T-helper 17 cell (primary cell): ENCODE measurements at places on chromosomes 13 and 19. TPM values are rescaled to one million over a fixed set of nuclear protein-coding genes. Genes with fewer than 3 reads are reported as not detected.
A peak's percentile ranks its signal among the peaks of the same experiment; 100 is the strongest.

DNA sequence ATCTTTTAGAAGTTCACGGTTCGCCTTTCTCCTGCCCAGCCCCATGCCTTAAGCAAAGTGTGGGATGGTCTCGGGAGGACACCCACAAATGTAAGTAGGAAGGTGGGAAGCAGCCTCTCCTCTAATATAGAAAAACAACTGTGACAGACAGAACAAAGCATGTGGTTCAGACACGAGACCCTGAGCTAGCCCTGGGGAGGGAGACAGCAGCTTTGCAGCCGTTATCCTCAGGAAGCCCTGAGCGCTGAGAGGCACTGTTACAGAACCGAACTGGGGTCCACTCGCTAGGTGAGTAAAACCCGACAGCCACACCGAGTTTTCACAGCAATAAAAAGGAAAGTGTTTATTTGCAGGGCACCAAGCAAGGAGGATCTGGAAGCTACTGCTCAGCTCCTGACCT lies 210.6 kb downstream of the UQCRFS1 start:
- H3K4me3 ChIP-seq, result no peak overlapping the region
- no peak for DNase-seq
- no peak overlapping the region for H3K27ac ChIP-seq
- H3K36me3 ChIP-seq, result no peaks in the 10 kb centered on the region
- H3K4me1 ChIP-seq, result no peaks in the 10 kb centered on the region

DNA sequence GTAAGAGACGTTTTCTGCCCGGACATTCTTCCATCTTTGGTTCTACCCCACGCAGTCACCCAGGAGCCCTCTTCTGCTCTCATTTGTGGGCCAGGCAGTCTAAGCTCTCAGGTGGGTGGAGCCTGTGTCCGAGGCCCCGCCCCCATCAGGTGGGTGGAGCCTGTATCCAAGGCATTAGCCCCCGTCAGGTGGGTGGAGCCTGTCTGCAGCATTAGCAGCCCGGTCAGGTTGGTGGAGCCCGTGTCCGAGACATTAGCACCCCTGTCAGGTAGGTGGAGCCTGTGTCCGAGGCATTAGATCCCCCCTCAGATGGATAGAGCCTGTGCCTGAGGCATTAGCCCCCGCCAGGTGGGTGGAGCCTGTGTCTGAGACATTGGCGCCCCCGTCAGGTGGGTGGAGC lies 45.5 kb upstream of the C13orf46 start:
- no peaks in the 10 kb centered on the region for H3K27me3 ChIP-seq
- H3K4me1 ChIP-seq, result peaks cover 6% of the 10 kb centered on the region
- peak; percentile 44 for DNase-seq
- H3K27ac ChIP-seq, result no peak overlapping the region
- no peak overlapping the region for H3K4me3 ChIP-seq

GRCh38 chr13:44019651-44020050 lies 139.9 kb downstream of the LACC1 start:
- no peak overlapping the region for H3K27ac ChIP-seq
- H3K36me3 ChIP-seq, result peaks cover 3% of the 10 kb centered on the region
- DNase-seq, result no peak
- H3K27me3 ChIP-seq, result peaks cover 15% of the 10 kb centered on the region
- H3K4me3 ChIP-seq, result no peak overlapping the region

- peaks cover 2% of the 10 kb centered on the region for H3K4me1 ChIP-seq
- H3K27ac ChIP-seq, result no peak overlapping the region
- peaks cover 14% of the 10 kb centered on the region for H3K27me3 ChIP-seq
- no peak for DNase-seq
These were observed 160.6 kb downstream of the URI1 start for GRCh38 chr19:30102666-30103065.

Gene CRB3
- total RNA-seq, result 1.5 TPM

DNA sequence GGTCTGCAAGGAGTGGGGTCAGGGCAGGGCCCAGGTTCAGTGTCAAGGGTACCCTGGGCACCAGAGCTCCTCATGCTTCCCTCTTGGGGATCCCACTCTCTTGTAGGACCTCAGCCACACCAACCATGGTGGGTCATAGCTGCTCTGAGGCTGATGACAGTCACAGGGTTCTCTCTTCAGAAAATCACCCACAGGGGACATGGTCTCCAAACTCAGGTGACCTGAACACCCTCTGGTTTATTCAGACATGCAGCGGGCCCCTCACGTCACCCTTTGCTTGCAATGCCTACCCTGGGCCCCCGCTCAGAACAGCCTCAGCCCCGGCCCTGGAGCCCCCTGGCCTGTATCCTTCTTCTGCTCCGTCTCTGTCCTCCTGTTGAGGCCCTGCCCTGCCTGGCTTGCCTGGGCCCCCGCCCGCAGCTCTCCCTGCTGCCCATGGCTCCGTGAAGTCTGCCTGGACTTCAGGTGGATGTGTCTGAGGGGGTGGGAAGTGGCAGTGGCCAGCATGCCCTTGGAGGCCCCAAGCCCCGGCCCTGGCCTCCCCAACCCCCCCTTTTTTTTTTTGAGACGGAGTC lies 20.4 kb downstream of the CHERP start:
- H3K4me1 ChIP-seq, result peaks cover 4% of the 10 kb centered on the region
- H3K4me3 ChIP-seq, result no peak overlapping the region
- H3K27me3 ChIP-seq, result no peaks in the 10 kb centered on the region

Gene GAPDHS
- not detected for total RNA-seq

- no peak overlapping the region for H3K4me3 ChIP-seq
- no peak for DNase-seq
- H3K27me3 ChIP-seq, result no peaks in the 10 kb centered on the region
- H3K4me1 ChIP-seq, result peaks cover 3% of the 10 kb centered on the region
- no peak overlapping the region for H3K27ac ChIP-seq
- H3K36me3 ChIP-seq, result no peaks in the 10 kb centered on the region
These were observed 224.1 kb downstream of the FGF9 start for GRCh38 chr13:21894703-21895699.

- peak; percentile 57 for DNase-seq
- H3K4me3 ChIP-seq, result peak overlapping the region; percentile 97
- H3K27me3 ChIP-seq, result no peaks in the 10 kb centered on the region
- peaks cover 14% of the 10 kb centered on the region for H3K4me1 ChIP-seq
- H3K27ac ChIP-seq, result peak overlapping the region; percentile 93
These were observed 572 bp upstream of the FKBP8 start for GRCh38 chr19:18543814-18544475.

DNA sequence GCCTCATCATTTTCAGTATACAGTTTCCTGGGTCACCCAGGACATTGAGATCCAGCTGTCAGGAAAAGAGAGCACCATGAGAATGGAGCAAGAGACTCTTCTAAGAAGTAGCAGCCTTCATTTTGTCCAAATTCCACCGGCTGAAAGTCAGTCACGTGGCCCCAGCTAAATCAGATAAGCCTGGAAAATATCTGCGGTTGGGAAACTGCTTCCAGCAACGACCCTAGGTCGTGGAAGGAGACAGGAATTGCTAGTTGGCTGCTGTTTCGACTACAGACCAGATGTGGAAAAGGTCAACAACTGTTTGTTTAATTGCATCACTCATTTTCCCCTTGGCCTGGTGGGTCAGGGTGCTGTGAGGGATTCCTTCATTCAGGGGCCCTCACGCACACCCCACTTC lies 107.0 kb downstream of the ZNF536 start:
- no peak for DNase-seq
- peaks cover 6% of the 10 kb centered on the region for H3K27me3 ChIP-seq
- H3K27ac ChIP-seq, result no peak overlapping the region
- H3K4me3 ChIP-seq, result no peak overlapping the region

GRCh38 chr13:114015969-114016295 lies 42.1 kb upstream of the C13orf46 start:
- H3K27me3 ChIP-seq, result no peaks in the 10 kb centered on the region
- H3K36me3 ChIP-seq, result peaks cover 1% of the 10 kb centered on the region
- no peak overlapping the region for H3K27ac ChIP-seq
- H3K4me1 ChIP-seq, result peaks cover 7% of the 10 kb centered on the region

DNA sequence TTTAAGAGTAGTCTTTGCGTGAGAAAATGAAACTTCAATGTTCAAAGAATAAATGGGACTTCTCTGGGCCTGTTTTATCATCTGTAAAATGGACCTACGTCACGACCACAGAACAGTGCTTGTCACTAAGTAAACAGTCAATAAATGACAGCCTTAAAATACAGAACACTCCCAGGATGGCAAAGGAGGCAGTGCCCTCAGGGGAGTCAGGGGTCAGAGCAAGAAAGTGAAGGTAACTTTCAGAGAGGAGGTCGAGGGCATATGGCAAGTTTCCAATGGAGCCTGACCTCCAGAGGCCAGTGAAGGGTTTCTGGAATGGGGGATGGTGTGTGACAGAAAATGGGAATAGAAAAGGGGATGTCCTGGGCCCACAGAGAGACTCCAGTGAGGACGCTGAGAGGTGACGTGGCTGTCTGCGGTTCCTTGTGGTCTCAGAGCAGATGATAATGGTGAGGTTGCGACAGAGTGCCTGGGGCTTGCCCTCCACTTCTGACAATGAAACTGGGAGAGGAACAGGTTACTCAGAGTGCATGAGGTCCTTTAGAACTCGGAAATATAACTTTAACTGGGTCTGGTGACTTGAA lies 91.8 kb downstream of the UBL3 start:
- peak; percentile 15 for DNase-seq
- peak overlapping the region; percentile 71 for H3K27ac ChIP-seq
- no peaks in the 10 kb centered on the region for H3K27me3 ChIP-seq
- H3K4me1 ChIP-seq, result peaks cover 13% of the 10 kb centered on the region
- H3K4me3 ChIP-seq, result peak overlapping the region; percentile 64

DNA sequence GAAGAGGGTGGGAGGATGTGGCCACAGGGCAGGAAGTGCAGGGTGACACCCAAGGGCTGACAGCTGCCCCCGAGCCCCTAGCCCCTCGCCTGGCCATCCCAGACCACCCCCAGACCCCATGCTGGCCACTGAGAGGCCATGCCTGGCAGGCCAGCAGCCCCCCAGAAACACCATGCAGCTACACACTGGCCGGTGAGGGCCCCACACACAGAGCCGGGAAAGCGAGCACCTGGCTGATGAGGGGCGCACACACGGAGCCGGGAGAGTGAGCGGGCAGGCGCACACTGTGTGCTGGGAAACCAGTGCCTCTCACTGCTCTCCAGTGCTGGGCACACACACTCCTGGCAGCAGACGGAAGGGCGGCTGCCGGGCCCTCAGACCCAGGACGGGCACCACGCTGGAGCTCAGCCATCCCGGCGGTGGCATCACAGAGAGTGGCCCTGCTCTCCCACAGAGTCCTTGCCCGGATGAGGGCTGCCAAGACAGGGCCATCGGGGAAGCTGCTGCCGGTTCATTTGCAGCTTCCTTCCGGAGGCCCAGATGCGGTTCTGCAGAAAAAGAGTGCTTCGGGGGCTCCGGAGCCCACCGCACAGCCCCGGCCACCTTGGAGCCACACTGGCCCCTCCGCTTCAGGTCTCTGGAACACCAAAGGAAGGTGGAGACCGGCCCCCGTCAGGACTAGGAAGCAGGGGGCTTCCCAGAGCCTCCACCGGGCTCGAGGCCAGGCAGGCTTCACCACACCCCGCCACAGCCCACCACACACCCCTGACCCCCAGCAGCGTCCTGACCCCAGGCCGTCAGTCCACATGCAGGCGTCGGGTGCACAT lies 76.4 kb downstream of the SPACA7 start:
- peaks cover 27% of the 10 kb centered on the region for H3K27me3 ChIP-seq
- H3K27ac ChIP-seq, result no peak overlapping the region
- peaks cover 2% of the 10 kb centered on the region for H3K36me3 ChIP-seq

GRCh38 chr13:92390217-92390616 lies 836.4 kb upstream of the GPC6 start:
- DNase-seq, result no peak
- no peak overlapping the region for H3K4me3 ChIP-seq
- no peaks in the 10 kb centered on the region for H3K4me1 ChIP-seq
- H3K27me3 ChIP-seq, result no peaks in the 10 kb centered on the region
- no peaks in the 10 kb centered on the region for H3K36me3 ChIP-seq

GRCh38 chr19:35063940-35064818 lies 22.7 kb downstream of the HPN start:
- H3K27ac ChIP-seq, result no peak overlapping the region
- no peak for DNase-seq
- H3K4me3 ChIP-seq, result no peak overlapping the region
- H3K4me1 ChIP-seq, result no peaks in the 10 kb centered on the region
- no peaks in the 10 kb centered on the region for H3K36me3 ChIP-seq
- no peaks in the 10 kb centered on the region for H3K27me3 ChIP-seq

Gene PSG4
- total RNA-seq, result 0.44 TPM

GRCh38 chr19:4267101-4267900 lies 11.8 kb upstream of the SHD start:
- H3K27me3 ChIP-seq, result no peaks in the 10 kb centered on the region
- peaks cover 8% of the 10 kb centered on the region for H3K4me1 ChIP-seq
- peak overlapping the region; percentile 7 for H3K4me3 ChIP-seq
- H3K27ac ChIP-seq, result peak overlapping the region; percentile 24

Gene ADAMTSL5
- 2.9 TPM for total RNA-seq

- H3K36me3 ChIP-seq, result no peaks in the 10 kb centered on the region
- H3K27ac ChIP-seq, result no peak overlapping the region
- no peaks in the 10 kb centered on the region for H3K27me3 ChIP-seq
- H3K4me3 ChIP-seq, result no peak overlapping the region
These were observed 4.9 kb upstream of the LMTK3 start for GRCh38 chr19:48516536-48516935.

DNA sequence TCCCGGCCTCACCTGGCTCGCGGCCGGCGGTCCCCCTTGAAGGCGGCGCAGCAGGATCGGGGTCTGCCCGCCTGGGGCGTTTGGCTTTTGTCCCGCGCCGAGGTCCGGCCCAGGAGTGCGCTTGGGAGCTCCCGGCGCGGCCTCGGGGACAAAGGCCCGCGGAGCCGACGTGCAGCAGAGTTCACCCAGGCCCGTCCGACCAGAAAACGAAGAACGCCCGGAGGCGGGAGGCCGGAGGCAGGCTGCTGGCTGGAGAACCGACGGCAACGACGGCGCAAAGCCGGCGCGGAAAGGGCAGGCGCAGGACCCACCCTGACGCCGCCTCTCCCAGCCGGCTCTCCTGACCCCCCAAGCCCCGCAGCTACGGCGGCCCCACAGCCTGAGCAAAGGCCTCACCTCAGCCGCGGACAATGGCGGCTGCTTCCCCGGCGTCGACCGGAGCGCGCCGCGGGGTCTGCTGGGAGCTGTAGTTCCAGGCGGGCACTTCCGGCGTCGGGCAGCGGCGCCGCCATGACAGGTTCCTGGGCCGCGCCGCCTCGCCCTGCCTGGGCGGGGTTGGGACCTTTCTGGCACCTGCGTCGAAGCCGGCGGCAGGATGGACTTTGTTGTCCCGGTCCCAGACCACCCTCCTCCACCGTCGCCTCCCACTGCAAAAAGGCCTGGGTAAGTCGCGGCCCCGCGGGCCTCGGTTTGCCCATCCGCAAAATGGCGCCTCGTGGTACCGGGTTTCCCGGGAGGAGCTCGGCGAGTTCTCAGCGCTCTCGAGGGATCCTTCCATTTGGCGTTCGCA lies at the start of gene ZNF606:
TSS of gene ZNF606 (minus strand) at position 437 of the 790 bp plus-strand sequence. CDS start 1,501 bp downstream, outside the sequence.
- H3K27me3 ChIP-seq, result no peaks in the 10 kb centered on the region
- peaks cover 8% of the 10 kb centered on the region for H3K36me3 ChIP-seq
- peak within 1 kb of the TSS; percentile 92 for H3K27ac ChIP-seq
- H3K4me1 ChIP-seq, result peaks cover 2% of the 10 kb centered on the region

- H3K36me3 ChIP-seq, result no peaks in the 10 kb centered on the region
- no peak for DNase-seq
- no peaks in the 10 kb centered on the region for H3K27me3 ChIP-seq
- H3K4me1 ChIP-seq, result no peaks in the 10 kb centered on the region
- H3K4me3 ChIP-seq, result no peak overlapping the region
These were observed 611.4 kb downstream of the PCDH9 start for GRCh38 chr13:66618702-66619101.

Gene KIR3DL1
- not detected for total RNA-seq

DNA sequence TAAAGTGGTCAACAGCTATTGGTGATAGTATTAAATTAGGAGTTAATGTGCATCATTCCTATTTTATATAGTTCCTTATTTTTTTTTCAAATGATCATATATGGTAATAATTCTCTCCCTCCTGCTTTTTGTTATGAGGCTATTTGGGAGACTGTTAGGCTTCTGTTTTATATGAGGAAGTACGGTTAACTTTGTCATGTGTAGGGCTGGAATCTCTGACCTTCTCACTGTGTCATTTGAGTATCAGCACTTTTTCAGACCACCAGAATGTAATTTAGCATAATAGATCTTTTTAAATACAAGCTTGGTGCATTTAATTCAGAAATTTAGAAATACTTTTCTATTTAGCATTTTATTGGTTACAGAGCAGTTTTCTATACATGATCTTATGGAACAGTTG lies 7.7 kb downstream of the DGKH start:
- H3K4me3 ChIP-seq, result no peak overlapping the region
- no peaks in the 10 kb centered on the region for H3K27me3 ChIP-seq
